ENCODE measurements at places on chromosomes 11 and 22.

DNA sequence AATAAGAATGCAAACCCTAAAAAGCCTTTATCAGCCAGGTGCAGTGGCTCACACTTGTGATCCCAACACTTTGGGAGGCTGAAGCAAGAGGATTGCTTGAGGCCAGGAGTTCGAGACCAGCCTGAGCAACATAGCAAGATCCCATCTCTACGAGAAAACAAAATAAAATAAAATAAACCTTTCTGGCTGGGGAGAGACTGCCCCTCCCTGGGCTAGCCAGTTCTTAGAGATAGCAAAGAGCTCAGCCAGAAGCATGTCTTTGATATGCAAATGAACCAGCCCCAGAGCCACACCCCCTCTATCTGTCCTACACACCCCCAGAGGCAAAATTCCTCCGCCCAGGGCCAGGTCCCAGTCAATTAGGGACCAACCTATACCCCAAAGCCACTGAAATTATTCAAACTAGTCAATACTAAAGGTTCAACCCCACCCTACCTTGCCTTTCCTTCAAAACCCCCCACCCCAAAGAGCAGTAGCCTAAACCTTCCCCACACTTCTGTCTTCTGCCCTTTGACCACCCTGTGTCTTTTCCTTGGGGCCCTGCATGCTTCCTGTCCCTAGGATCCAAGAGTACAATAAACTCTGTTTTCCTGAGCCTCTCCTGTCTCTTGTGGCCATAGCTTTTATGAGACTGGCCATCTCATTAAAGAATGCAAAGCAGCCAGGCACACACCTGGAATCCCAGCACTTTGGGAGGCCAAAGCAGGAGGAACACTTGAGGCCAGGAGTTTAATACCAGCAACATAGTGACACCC is 37.3 kb upstream of the CXCR5 start:
- DNase-seq: no peak

- DNase-seq: no peak
These were observed 252.8 kb upstream of the BLID start for GRCh38 chr11:122368796-122369195.

- no peak for DNase-seq
These were observed 47.2 kb downstream of the PIWIL3 start for GRCh38 chr22:24727218-24727851.

GRCh38 chr11:124884869-124885479 is 12.7 kb downstream of the ROBO4 start:
- DNase-seq: no peak

GRCh38 chr11:15720460-15720859 is 605.7 kb downstream of the INSC start:
- DNase-seq: no peak

GRCh38 chr11:75981546-75981945 is 166.5 kb downstream of the UVRAG start:
- DNase-seq: no peak

GRCh38 chr22:46105494-46106278 is 44.6 kb upstream of the PPARA start:
- DNase-seq: no peak

GRCh38 chr22:44412136-44412731 is 85.8 kb downstream of the RTL6 start:
- no peak for DNase-seq

DNA sequence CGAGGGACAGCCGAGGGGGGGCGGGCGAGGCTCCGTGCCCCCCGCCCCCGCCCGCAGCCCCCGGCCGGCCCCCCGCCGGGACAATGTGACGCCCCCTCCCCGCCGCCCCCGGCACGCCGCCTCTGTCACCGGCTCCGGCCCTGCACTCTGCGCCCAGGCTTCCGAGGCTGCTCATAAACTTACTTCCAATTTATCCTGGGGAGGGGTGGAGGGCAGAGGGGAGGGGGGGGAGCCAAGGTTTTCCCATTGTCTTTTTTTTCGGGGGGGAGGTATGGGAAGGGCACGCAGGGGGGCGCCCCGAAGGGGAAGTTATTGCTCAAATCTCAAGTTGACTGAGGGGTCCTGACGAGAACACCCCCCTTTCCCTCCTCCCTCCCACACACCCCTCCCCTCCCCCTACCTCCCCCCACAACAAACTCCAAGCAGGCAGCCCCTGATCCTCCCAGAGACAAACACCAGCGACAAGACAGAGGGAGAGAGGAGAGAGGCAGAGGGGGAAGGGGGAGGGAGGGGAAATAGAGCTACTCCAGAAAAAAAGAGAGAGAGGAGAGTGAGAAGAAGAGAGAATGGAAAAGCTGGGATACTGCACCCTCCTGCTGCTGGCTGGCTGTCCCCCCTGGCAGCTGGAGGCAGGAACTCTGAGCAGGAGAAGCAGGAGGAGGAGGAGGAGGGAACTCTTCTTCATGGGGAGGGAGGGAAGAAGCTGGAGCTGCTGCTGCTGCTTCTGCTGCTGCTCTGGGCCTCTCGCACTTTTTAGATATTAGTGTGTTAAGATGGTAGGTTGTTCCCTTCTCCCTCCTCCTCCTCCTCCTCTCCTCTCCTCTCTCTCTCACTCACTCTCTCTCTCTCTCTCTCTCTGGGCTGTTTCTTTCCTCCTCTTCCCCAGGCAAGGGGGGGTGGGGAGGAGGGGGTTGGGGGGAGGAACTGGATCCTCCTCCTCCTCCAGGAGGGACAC is 631 bp downstream of the PHF21A start:
- DNase-seq: peak; percentile 59

DNA sequence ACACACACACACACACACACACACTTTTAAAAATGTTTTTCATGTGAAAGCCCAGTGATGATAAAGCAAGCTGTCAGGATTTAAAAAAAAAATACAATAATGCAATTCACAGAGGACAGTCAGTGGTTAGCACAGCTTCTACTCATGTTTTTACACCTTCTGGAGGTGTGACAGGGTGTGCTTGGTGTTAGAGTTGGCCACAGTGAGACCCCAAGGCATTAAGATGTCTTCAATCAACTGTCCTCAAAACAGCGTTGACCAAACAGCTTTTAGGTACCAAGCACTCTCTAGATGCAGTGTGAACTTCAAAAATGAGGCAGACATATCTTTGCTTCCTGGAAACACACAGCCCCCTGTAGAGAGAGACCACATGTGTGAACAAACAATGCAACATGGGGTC is 166.4 kb upstream of the TBCEL start:
- no peak for DNase-seq

DNA sequence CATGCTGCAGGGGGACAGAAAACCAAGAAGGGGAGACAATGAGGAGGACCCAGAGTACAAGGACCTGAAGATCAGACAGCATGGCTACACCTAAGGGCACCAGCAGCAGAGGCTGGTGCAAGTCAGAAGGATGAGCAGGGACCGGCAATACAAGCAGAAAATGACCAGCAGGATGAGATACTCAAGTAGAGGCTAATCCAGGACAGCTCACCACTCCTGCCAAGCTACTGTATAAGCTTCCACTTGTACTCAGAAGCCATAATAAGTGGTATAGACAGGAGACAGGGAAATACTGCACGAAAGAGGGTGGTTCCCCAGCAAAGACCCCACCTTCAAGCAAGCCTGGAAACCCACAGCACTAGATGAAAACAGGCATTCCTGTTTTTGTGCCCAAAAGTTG is 138.7 kb upstream of the ZC3H12C start:
- no peak for DNase-seq

DNA sequence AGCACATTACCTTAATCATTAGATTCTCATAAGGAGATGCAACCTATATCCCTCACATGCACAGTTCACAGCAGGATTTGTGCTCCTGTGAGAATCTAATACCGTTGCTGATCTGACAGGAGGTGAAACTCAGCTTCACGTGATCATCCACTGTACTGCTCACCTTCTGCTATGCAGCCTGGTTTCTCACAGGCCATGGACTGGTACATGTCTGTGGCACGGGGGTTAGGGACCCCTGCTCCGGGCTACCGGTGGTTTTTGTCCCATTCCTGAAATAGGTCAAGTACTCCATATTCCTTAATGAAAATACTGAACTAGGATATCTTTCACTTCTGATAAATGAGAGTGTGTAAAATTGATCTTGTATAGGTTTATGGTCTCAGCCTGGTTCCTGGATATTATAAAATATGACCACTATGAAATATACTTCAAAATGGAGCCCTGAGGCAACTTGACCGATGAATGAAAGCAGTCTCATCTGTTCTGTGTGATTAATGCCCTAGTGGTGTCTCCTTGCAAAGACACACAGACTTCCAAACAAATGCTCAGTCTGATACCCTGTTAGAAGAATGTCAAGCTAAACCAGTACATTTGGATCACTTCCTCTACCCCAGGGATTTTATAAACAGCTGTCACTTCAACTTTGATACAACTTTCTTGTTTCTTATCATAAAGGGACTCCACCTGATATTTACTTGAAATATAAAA is 492.9 kb upstream of the ANO3 start:
- no peak for DNase-seq

DNA sequence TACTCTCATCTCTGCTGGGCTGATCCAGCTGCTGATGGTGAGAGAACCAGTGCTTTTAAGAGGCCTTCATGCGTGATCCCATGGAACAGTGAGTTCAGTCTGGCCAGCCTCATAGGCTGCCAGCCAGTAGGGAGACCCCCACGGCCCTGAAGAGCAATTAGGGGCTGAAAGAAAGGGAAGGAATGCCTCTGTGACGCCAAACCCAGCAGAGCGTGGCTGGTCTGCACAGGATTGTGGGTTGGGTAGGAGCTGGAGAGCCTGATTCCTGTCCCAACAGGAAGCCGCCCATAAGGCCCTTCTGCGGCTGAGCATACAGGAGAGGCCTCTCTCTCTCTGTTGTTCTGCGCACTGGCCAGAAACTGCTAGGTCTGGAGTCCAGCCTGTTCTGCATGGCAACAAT is 181.5 kb upstream of the E2F8 start:
- DNase-seq: no peak

DNA sequence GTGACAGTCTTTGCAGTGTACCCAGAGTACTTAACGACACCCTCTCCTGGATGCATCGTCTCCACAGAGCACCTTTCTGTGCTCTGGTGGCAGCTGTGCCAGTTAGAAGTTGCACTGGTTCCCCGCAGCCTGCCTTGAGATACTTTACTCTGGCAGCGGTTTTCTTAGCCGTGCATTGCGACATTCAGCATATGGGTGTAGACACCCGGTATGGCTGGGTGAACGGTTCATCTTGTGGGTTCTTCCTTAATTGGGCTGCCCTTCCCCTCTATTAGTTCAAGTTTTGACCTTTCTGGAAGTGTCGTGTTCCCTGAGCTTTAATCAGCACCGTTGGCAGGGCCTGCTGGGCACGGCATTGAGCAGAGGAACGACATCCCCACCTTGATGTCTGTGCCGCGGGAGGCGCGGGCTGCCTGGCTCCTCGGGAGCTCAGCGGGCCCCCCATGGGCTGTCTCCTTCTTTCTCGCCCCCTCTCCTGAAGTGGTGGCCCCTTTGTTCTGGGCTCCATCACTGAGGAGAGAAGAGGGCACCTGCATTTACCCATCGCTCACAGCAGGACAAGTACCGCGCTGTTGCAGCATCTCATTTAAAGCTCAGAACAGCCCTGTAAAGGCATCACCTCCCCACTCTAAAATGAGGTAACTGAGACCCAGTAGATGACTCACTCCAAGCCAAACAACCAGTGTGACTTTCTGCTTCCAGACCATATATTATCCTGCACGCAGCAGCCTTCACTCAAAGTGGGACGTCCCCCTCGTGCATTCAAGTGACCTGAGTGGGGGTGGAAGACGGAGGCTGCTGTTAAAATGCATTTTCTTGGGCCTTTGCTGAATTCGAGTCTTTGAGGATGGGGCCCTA is 13.3 kb downstream of the FAM83F start:
- no peak for DNase-seq

DNA sequence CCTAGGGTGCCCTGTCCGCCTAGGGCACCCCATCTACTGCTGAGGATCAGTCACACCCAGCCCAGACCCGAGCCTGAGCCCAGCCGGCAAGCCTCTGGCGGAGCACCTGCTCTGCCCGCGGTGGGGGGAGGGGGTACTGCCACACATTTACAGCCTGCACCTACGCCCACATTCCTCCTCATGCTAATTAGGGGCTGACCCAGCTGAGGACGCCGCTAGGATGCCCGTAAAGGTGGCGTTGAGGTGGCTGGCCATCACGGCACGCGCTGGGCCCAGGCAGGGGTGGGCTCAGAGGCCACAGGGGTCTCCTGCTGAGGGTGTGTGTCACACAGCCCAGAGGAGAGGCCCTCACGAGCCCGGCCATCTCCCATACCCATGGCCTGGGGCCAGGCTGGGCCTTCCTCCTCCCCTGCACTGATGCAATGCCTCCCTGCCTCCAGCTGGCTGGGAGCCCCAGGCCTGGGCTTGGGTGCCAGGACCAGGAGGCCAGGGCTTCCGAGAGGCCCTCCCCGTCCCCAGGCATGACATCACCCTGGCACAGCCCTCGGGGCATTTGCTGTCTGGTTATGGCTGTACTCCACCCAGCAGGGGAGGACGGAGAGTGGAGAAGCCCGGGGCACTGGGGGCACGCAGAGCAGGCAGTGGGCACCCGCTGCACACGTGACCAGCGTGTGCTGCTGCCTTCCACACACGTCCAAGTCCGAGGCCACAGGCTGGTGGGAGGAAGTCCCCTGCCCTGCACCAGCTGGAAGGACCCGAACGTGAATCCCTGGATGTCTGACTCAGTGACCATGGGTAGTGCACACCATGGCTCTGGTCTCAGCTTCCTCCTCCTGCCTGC is 12.7 kb downstream of the DUSP8 start:
- DNase-seq: peak; percentile 94

- no peak for DNase-seq
These were observed 11.6 kb downstream of the LIF start for GRCh38 chr22:30234786-30235470.

- DNase-seq: no peak
These were observed 2.2 kb downstream of the CRYAB start for GRCh38 chr11:111909378-111909777.

DNA sequence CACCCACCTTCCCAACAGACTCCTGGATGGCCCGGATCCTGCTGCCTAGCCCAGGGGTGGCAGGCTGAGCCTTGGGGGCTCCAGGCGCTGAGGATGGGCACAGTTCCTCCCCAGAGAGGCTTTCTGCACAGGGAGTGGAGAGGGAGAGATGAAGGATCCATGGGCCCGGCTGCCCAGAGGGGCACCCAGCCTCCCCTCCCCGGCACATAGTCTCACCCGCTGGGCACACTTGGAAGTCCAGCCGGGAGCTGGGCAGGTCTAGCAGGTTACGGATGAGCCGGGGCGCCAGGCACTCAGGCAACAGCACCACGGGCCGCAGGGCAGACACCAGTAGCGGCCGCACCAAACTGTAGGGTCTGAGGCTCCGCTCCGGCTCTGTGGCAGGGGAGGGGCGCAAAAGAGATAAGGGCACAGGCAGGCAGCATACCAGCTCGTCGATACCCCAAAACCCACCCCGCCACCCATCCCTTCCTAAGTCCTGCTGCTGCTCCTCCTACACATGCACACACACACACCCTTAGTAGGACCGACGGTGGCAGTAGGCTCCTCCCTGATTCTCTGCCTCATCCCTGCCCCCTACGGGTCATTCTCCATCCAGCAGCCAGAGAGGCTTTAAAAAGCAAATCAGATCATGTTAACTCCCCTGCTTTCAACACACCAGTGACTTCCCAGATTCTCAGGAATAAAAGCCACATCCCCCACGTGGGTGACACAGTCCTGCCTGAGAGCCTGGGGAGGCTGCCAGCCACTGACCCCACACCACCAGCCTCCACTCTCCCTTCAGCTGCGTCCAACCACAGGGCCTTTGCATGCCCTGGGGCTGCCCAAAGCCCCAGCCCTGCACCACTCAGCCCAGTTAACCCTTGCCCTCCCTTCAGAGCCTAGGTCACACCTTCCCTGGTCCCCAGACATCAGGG is 6.5 kb upstream of the MFNG start:
- DNase-seq: peak; percentile 58

- no peak for DNase-seq
These were observed 9.4 kb downstream of the NPTXR start for GRCh38 chr22:38834215-38834953.

- no peak for DNase-seq
These were observed 26.4 kb upstream of the ADORA2A start for GRCh38 chr22:24400726-24401596.
